ENCODE measurements at places on chromosomes 5 and 9.
A peak's percentile ranks its signal among the peaks of the same experiment; 100 is the strongest.

GRCh38 chr9:68705531-68706362, 707 bp downstream of the PIP5K1B start:
- DNase-seq, result peak; percentile 11

DNA sequence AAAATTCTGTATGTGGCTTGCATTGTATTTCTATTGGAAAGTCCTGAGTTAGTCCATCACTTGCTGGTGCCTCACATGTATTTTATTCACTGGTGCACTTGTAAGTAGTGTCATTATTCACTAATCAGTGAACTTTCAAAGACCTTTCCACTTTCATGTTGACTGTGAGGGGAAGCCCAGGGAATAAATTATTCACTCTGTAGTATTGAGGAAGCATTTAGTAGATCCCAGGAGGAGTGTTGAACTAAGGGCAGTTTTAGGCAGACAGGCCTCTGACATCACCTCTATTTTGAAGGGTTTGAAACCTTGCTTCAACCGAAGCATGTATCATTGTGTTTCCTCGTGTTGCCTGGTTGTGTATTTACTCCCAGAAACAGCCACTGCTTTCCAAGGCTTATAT, 705.4 kb upstream of the RIOK2 start:
- DNase-seq, result no peak

- no peak for DNase-seq
Measured at GRCh38 chr5:160649304-160649703, 202.7 kb downstream of the ATP10B start.

- no peak for DNase-seq
Measured at GRCh38 chr5:132471151-132471907, 19.2 kb downstream of the IRF1 start.

GRCh38 chr9:115291841-115292240, 173.9 kb upstream of the TNC start:
- no peak for DNase-seq

GRCh38 chr9:4167728-4168127, 132.1 kb downstream of the GLIS3 start:
- DNase-seq, result no peak

DNA sequence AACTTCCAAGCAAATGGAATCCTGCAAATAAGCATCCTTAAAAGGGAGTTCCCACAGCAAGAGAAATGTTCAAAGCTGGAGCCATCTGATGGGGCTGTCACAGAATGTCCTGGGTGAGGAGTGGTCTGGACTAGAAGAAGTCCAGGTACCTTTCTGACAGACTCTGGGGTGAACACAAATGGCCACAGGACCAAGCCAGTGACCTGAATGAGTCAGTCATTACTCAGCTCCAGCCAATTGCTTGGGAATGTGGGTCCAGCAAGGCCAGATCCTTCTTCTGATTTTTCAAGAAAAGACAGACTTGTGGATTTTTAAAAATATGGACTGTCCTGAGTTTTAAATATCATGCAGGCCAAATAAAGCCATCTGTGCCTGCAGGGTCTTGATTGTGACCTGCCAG, 30.1 kb downstream of the GALNT10 start:
- DNase-seq, result no peak

DNA sequence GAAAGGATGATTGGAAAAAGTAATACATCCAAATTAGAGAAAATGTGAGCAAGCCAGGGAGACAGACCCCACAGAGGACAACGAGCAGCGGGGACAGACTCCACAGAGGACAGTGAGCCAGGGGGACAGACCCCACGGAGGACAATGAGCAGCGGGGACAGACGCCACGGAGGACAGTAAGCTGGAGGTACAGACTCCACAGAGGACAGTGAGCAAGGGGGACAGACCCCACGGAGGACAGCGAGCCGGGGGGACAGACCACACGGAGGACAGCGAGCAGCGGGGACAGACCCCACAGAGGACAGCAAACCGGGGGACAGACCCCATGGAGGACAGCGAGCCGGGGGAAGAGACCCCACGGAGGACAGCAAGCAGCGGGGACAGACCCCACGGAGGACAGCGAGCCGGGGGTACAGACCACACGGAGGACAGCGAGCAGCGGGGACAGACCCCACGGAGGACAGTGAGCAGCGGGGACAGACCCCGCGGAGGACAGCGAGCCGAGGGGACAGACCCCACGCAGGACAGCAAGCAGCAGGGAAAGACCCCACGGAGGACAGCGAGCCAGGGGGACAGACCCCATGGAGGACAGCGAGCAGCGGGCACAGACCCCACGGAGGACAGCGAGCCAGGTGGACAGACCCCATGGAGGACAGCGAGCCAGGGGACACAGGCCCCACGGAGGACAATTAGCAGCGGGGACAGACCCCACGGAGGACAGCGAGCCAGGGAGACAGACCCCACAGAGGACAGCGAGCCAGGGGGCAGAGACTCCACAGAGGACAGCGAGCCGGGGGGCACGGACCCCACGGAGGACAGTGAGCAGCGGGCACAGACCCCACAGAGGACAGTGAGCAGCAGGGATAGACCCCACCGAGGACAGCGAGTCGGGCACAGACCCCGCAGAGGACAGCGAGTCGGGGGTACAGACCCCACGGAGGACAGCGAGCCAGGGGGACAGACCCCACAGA, 1.9 kb upstream of the ZDHHC11 start:
- no peak for DNase-seq
